ENCODE measurements at places on chromosomes 2 and 18.

DNA sequence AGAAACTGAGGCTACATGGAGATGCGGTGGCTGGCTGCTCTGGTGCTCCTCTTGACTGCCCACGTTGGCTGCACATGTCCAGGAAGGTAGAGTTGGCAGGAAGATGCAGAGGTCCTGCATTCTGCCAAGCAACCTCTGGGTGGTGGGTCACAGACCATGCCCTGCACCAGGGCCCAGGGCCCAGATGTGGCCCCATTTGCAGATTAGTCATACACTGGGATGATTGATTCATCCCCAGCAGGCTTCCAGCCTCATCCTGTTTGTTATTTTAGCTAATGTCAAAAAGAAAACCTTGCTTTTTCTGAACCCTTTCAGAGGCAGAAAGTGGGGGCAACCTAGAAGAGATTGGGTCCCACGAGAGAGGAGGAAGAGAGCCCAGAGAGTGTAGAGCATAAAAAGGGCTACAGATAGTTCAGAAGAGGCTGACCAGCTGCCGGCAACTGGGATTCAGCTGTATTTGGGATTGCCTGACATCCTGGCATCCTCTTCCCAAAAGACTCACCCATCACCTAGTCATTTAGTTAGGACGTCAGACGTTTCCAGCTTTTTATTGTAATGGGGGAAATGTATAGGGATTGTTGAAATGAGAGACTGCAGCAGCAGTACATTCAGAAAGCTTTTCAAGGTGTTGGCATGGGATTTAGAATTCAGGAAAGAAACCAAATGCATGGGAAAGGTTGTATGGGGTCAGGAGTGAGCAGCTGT is 101.9 kb downstream of the CTIF start:
- no peak for DNase-seq

- no peak for DNase-seq
Measured at GRCh38 chr18:57902721-57903120, 99.6 kb upstream of the ATP8B1 start.

DNA sequence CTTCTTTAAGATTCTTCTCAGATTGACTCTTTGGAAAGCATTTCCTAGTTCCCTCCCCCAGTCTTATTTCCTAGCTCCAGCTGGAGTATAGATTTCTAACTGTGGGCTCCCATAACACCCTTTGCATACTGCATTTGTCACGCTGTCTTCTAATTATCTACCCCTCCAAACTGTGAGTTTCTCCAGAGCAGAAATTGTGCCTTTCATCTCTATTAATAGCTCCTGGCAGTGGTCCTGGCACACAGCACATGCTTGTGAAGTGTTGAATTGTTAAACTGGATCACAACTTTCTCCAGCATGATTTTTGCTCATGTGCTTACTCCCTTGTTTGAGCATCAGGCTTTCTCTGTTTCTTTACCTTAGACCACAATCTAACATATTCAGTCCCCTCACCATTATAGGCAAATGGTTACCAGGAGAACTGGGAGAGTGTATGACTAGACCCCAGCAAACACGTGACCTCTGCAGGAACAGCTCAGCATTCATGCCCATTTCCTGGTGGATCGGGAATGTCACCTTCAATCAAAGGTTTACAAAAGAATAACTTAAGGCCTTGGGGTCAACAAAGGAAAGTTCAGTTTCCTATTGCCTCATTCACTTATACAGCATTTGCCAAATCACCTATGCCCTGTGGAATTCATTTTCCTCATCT is 175.7 kb upstream of the TANK start:
- DNase-seq: no peak

GRCh38 chr2:57973621-57974186 is 72.9 kb upstream of the VRK2 start:
- DNase-seq: no peak

GRCh38 chr2:8003462-8004075 is 678.3 kb upstream of the ID2 start:
- no peak for DNase-seq

DNA sequence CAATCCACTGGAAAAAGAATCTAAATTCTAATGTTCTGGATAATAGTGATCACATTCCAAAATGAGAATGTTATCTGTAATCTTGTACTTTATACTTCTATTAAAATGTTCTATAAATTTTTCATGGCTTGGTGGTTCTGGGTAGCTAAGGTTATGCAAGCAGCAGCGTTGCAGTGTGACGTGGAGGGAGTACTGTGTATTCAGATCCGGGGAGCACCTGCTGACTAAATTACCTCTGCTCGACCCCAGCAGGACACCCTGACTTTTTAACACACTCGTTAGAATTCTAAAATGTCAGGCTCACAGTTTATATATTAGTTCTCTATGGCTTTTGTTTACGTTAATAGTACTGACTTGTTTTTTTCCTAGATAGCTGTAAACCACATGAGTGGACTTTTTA is 13.0 kb downstream of the ATIC start:
- no peak for DNase-seq

DNA sequence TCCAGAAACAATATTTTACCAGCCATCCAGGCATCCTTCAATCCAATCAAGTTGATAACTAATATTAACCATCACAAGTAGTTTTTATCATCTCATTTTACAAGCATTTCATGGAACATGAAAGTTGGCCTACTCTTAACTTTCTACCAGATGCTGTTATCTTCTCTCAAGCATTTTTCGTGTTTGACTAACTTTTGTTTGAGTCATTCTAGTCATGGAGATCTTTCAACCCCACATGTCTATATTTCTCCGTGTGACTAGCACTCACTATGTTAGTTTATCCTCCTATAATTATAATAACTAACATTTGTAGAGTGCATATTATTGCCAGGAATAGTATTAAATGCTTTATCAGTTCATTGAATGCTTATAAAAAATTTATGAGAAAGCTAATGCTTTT is 307.0 kb upstream of the CWC22 start:
- no peak for DNase-seq

GRCh38 chr18:13379062-13379865 is 160.7 kb downstream of the LDLRAD4 start:
- no peak for DNase-seq

- no peak for DNase-seq
Measured at GRCh38 chr2:207706936-207707860, 4.2 kb upstream of the CCNYL1 start.

DNA sequence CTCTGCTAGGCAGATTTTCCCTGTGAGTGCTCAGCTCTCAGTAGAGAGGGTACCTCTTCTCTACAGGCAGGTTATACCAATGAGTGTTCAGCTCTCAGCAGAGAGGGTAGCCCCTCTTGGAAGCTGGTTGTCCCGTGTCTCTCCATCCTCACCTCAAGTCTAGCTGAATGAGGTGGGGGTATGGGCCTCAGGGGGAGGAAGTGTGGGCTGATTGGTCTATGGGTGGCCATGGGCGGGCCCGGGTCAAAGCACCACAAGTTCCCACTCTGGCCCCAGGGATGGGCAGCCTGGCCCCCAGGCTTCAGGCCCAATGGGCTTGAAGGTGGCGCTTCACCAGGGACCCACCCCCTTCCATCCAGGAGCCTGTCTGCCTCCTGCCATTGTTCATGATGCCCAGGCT is 17.0 kb upstream of the MBD2 start:
- no peak for DNase-seq

- no peak for DNase-seq
Measured at GRCh38 chr2:68766376-68766845, 31.8 kb downstream of the ARHGAP25 start.

DNA sequence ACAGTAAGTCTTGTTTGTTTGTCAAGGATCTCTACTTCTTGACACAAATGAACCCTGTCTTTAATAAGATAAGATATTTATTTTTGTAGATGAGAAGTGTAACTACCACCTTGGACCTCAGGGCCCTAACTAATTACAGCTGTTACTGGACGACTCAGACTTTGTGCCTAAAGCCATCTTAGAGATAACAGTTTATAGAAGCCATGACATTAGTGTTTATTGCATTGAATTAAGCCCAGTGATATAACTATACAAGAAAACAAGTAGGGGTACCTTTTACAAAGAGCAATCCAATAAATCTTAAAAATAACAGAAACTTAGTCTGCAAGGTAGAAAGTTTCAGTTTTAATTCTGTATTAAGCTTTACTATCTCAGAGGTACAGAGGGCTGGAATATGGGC is 119.0 kb downstream of the HIBCH start:
- DNase-seq: no peak

GRCh38 chr2:227450926-227451654 is 20.9 kb upstream of the AGFG1 start:
- no peak for DNase-seq

GRCh38 chr18:48157956-48158355 is 227.5 kb upstream of the SMAD2 start:
- DNase-seq: no peak

DNA sequence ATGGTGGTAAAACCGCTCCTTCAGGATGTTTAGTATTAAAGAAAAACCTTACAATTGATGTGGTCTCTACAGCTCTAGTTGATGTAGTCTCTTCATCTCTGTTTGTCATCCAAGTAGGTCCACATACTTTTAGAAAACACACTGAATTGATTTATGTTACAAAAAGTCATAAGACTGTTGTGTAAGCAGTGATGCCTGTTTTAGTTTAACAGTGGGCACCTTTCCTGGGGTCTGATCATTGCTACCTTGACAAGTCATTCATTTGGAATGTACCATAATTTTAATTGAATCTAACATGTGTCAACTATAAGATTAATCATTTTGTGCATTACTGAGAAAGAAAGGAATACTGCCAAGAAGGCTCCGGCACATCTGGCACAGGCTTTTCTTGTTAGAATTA is 34.3 kb downstream of the GIGYF2 start:
- no peak for DNase-seq

DNA sequence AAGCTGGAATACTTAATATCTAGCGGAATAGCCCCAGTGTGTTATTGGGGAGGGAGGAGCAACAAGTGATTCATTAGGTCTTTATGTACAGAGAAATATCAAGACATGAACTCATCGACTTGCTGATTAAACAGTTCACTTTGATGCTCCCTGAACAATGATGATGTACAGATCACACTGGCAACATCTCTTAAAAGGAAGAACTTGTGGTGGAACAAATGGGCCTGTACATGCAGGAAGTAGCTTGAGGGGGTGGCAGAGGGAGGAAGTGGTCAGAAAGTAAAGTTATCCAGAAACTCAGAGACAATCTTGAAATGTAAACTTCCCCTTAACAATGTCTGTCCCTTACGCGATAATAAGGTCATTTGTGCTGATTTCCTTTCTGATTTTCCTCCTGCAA is 90.5 kb downstream of the NXPH2 start:
- no peak for DNase-seq

DNA sequence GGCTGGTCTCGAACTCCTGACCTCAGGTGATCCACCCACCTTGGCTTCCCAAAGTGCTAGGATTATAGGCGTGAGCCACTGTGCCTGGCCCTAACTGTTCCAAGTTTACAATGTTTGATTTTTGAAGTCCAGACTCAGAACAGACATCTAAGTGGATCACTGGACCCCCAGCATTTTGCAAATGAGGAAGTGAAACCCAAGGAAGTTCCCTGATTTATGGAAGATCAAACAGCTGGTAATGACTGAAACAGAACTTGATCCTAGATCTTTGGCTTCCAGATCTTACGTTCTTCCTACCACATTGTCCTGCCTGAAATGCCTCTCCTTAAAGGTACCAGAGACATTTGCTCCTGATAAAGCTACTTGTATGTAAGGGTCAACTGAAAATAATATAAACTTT is 58.3 kb upstream of the NCOA1 start:
- no peak for DNase-seq

GRCh38 chr2:240787521-240788472 is 32.2 kb downstream of the KIF1A start:
- no peak for DNase-seq

DNA sequence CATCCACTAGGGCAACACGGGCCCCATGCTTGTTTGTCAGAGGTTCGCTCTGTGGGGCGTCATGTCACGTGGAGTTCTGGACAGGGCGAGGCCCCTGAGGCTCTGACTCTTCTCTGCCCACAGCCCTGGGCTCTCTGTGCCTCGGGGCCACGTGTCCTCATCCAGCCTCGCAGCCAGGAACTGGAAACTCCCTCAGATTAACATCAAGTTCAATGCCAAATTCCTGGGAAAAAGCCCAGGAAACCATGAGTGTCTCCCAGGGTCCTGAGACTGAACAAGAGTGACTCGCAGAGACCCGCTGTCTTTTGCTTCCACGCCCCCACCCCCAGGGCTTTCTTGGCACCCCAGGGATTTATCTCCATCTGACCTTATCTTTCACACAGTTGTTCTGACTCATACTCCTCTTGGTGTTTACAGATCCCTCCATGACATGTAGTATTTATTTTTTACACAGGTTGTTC is 174.0 kb upstream of the PIEZO2 start:
- no peak for DNase-seq

DNA sequence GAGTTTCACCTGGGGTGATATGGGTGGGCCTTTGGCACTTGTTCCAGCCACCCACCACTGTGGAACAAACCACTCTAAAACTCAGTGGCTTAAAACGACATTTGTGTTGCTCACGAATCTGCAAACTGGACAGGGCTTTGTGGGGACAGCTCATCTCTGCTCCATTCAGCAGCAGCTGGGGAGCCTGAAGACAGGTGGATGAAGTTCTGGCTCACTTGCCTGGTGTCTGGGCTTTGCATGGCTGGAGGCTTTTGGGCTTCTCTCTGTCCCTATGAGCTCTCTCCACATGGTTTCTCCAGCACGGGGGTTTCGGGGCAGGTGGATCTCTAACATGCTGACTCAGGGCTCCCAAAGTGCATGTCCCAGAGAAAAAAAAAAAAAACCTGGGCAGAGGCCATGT is 93.0 kb upstream of the GLI2 start:
- DNase-seq: no peak

DNA sequence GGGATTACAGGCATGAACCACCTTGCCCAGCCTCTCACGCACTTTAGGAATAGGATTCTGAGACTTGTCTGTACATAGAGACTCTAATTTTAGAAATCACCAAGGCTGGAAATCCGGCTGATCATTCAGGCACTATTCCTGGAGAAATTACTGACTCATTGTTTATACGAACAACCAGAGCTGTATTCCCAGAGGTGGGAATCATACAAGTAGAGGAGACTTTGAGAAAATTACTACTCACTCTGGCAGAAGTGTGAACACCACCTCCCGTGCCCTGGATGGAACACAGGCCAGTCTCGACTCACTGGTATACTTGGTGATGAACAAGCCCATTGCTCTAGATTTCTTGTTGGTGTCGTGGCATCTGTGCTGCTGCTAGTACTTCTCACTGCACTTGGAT is 5.8 kb upstream of the ADNP2 start:
- DNase-seq: no peak

- DNase-seq: no peak
Measured at GRCh38 chr18:4854671-4855070, 342.4 kb downstream of the AKAIN1 start.

GRCh38 chr2:224538561-224539138 is 46.5 kb downstream of the CUL3 start:
- no peak for DNase-seq

GRCh38 chr2:140465301-140465700 is 1665.5 kb downstream of the LRP1B start:
- DNase-seq: no peak

- no peak for DNase-seq
Measured at GRCh38 chr18:32298171-32298667, 108.4 kb downstream of the MEP1B start.

DNA sequence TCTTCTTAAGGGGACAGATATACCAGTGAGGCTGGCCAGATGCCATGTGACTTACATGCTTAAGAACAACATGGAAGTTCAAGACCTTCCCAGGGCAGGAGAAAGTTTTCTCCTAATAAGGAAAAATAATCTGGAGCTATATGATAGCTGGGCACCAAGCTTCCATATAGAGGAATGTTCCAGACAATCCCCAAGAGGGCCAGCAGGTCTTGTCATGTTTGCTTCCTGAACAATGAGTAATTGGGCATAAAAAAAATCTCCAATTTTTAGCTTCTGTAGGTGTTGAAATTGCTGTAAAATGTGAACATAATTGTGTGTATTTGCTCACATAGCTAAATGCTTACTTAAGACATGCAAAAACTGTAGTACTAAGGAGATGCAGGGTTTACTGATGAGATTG is 809.5 kb upstream of the PIK3C3 start:
- no peak for DNase-seq
